ENCODE measurements at places on chromosomes 2 and 18. TPM values are rescaled to one million over a fixed set of nuclear protein-coding genes. Genes with fewer than 3 reads are reported as not detected.

The YPEL5 gene
- total RNA-seq = 129 TPM

The USP40 gene
- 11.8 TPM for total RNA-seq

The STRADB gene
- total RNA-seq = 41.1 TPM

The PER2 gene
- total RNA-seq = 1.4 TPM

The SCYGR4 gene
- not detected for total RNA-seq

The ALPP gene
- 0.59 TPM for total RNA-seq

The KIF1A gene
- total RNA-seq = not detected

The DUSP19 gene
- 2.4 TPM for total RNA-seq

The NCKAP1 gene
- total RNA-seq = 124 TPM

The LOXL3 gene
- total RNA-seq = 43.9 TPM

The LAMA1 gene
- 1.6 TPM for total RNA-seq

The CDH20 gene
- not detected for total RNA-seq

DNA sequence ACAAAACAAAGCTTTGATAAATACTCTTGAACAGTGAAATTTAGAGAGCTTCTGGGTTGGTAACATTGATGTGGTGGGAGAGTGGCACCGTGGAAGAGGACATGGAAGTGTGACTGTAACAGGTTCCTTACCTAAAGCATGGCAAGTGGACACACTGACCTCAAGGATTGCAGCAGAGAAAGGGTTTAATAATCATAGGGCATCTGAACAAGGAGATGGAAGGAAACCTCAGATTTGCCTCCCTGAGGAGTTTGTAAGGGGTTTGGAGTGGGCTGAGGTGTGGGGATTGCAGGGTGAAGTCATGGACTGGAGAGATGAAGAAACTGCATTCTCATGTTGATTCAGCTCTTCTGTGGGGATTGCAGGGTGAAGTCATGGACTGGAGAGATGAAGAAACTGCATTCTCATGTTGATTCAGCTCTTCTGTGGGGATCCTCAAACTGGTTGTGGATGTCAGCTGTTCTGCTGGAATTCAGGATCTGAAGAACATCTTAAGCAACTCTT, 83.8 kb upstream of the TLK1 start:
- DNase-seq = no peak

- DNase-seq = no peak
Measured at GRCh38 chr2:44450082-44450481, 88.3 kb downstream of the CAMKMT start.

GRCh38 chr2:28333606-28334526, 58.8 kb upstream of the FOSL2 start:
- peak; percentile 48 for DNase-seq

DNA sequence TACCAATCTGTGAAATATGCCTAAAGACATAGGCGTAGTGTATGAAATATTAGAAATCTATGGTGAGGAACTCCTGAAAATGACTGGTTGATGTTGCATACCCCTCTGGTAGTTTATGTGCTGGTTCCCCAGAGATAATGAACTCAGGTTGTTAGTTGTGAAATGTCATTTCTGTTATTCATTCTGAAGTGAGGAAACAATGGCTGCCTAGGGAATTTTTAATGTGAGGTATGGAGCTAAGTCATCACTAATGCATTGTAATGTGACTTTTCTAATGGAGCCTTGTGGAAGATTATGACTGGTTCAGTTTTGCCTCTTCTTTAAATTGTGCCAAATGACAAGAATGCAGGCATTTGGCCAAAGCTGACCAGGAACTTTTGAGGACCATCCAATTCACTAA, 61.6 kb upstream of the RAB27B start:
- no peak for DNase-seq

- no peak for DNase-seq
Measured at GRCh38 chr18:78901923-78902794, 77.5 kb upstream of the SALL3 start.

DNA sequence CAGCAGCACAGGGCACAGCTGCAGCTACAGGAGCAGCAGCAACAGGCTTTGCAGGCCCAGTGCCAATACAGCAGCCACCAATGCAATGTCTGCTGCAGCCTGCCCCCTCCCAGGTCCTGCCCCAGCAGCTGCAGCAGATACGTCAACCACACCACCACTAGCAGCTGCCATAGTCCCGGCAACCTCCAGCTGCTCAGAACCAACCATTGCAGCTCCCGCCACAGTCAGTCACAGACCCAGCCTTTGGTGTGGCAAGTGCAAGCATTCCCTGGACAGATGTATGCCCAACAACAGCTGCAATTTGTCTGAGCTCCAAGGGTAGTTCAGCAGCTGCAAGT, 53.3 kb upstream of the TUBA3E start:
- peak; percentile 7 for DNase-seq

GRCh38 chr2:1661891-1662605, 82.3 kb downstream of the PXDN start:
- no peak for DNase-seq

- no peak for DNase-seq
Measured at GRCh38 chr2:201984333-201984732, 49.3 kb upstream of the FZD7 start.

DNA sequence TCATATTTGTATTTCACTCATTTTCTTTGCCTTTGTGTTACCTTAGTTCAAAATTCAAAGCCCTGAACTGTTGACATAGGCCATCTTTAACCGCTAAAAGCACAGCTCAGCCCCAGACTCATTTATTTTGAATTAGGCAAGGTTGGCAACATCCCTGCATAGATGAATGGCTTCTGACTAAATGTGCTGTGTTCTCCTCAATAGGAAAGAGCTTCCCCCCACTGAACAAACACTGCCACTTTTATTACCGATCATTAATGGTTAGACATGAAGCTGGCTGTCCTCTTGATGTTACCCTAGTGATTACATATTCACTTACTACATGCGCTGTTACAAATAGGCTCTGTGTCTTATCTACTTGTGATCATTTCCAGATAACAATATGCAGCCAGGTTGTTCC, 170.7 kb downstream of the ADCYAP1 start:
- DNase-seq = no peak

DNA sequence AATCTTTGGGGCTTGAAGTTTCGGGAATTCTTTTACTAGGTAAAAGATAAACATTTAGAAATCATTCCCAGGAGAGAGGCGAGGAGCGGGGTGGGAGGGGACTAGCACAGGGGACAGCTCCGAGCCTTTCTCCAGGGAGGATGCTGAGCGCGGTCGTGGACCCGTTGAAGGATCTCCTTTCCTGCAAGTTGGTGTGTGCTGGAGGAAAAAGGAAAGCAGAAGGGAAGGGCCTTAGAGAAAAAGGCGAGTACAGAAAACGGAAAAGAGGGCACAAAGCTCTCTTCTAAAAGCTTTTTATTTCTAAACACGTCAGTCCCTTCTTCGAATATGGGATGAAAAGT, 640 bp downstream of the SLC39A6 start:
- peak; percentile 38 for DNase-seq

GRCh38 chr2:240302933-240303595, 132.4 kb upstream of the GPC1 start:
- DNase-seq = no peak

GRCh38 chr18:66972681-66973080, 368.8 kb upstream of the CDH19 start:
- DNase-seq = no peak

DNA sequence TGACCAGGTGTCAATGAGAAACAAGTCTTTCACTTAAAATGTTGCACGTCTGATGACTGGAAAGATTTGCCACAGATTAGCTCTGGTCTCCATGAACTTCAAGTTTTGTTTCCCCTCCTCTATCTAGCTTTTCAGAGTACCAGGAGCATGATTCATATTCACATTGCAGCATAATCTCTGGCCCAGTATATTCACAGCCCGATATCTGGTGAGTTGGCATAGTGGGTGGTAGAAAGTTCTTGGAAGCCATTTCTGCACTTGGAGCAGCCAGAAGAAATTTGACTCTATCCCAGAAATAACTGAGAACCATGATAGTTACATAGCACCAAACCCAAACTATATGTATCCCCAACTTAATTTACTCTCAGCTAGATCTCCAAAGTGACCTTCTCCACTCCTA, 503.9 kb downstream of the PID1 start:
- peak; percentile 59 for DNase-seq

- DNase-seq = no peak
Measured at GRCh38 chr2:204964414-204964813, 419.1 kb downstream of the PARD3B start.

- no peak for DNase-seq
Measured at GRCh38 chr2:128793404-128793803, 474.7 kb upstream of the HS6ST1 start.

- DNase-seq = peak; percentile 72
Measured at GRCh38 chr2:169507698-169508097, 1.8 kb upstream of the KLHL41 start.

DNA sequence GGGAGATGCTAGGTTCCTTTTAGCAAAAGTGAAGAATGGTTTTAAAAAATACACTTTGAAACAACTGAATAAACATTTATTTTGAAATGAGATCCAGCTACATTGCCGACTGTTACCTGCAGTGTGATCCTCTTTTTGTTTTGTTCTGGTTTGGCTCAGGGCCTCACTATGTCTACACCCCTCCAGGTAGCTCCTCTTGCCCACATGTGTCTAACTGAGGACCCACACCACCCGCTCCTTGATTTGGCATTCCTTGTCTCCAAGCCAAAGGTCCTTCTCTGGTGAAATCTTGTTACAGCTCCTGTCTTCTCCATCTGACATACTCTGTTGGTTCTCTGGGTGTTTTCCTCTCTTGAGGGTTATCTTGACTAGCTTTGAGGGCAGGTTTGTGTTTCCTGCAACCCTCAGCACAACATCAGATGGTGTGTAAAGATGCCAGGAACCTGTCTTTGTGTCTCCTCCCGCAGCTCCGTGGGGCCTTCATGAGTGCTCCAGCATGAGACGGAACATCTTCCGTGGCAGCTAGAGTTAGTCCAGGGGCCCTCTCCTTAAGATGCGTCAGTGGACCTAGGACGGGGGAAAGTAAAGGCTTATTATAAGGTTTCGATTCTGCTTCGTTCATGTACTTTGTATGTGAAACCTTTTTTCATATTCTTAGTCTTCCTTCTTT, 32.1 kb downstream of the MAP4K4 start:
- no peak for DNase-seq

DNA sequence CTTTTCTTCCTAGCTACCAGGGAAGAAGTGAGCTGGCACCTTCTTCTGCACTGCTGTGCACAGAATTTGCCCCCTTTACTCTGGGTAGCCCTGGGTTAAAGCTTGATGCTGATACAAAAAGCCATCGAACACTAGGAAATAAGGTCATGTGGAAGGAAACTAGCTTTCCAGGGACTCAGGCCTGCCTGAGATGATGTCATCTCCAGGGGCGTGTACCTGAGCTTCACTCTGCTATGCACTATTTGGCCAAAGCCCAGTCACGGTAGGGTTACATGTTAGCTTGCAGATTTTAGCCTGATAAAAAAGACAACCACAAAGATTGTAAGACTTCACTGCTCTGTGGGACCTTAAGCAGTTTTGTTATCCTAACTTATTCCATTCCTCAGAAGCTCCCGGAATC, 20.4 kb downstream of the EDAR start:
- DNase-seq = peak; percentile 57

DNA sequence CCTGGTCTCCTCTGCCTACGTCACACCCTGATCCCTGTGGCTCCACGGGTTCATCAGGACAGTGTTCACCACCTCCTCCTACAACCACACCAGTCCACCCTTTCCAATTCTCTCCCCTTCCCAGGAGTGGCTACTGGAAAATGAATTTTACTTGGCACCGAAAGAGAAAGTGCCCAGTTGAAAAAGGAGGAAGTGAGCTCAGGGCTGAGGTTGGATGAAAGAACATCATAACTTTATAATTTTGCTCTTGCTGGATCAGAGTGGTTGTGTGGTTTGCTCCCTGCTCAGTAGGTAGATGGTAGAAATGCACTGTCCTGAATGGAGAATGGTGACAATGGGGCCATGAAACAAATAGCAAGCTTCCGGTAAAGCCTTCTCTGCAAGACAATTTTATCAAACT, 140.3 kb upstream of the DDX18 start:
- DNase-seq = no peak

GRCh38 chr2:65165558-65165957, 35.7 kb upstream of the RAB1A start:
- no peak for DNase-seq

DNA sequence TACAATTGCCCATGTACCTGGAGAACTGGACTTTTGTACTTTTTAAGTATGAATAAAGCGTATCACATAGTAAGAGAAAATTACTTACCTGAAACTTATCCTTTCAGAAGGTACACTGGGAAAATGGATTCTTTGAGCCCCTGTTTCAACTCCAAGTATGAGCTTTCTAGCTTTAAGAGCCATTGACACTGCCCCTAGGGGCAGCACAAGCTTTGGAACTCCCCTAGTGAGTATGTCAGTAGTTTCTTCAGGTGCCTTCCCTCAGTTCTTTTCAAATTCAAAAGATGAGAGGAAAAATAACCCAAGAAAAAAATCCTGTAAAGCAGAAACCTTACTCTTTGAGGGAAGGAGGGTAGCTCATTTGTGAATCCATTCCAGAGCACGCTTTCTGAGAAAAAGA, 124.1 kb downstream of the MEMO1 start:
- DNase-seq = peak; percentile 10

DNA sequence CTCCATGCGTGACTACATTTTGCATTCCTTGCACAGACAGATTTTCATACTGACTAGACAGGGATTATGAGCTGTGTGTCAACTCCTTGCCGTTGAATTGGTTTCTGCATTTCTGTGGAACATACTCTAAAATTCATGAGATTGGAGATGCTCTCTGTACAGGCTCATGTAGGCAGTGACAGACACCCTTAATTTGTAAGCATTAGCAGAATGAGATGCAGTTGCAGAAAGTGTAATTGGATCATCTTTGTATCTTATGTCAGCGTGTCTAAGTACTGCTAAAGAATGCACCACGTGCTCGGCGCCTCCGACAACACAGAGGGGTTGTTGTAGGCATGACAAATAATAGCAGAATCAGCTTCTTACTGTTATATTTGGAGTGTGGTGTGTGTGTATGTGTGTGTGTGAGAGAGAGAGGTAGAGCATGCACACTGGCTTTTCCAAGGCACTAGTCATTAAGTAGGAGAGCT, 212.4 kb downstream of the CMPK2 start:
- DNase-seq = no peak

DNA sequence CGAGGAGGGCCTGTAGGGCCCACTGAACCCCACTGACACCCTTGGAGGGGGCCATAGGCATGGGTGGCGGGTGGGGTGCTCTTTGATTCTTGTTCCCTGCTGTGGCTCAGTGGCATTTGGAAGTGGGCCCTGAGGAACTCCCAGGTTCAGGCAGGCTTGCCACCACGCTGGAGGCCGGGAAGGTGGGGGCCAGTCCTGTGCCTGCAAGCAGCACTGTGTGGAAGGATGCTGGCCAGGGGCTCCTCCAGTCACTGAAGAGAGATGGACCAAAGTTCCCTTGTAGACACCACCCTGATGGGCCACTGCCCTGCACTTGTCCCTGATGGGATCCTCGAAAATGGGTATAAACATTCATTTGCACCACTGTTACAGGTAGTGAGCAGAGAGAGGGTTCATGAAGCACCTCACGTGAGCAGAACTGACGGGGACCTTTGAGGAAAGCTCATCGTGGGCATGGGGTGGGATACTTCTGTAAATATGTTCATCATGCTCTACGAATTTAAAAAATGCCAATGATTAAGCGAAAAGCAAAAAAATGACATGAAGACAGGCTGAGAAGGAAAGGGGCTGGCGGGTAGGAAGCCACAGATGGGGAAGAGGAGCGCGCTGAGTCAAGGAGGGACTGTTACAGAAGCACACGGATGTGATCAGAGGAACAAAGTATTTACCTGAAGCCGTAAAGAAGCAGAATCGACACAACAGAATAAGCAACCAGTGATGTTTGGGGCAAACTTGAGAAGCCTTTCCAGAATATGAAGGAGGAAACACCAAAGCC, 45.2 kb upstream of the ASB1 start:
- no peak for DNase-seq
